ENCODE measurements at places on chromosomes 1 and 21.

- no peak for DNase-seq
Measured at GRCh38 chr1:226882631-226883409, 12.4 kb downstream of the PSEN2 start.

DNA sequence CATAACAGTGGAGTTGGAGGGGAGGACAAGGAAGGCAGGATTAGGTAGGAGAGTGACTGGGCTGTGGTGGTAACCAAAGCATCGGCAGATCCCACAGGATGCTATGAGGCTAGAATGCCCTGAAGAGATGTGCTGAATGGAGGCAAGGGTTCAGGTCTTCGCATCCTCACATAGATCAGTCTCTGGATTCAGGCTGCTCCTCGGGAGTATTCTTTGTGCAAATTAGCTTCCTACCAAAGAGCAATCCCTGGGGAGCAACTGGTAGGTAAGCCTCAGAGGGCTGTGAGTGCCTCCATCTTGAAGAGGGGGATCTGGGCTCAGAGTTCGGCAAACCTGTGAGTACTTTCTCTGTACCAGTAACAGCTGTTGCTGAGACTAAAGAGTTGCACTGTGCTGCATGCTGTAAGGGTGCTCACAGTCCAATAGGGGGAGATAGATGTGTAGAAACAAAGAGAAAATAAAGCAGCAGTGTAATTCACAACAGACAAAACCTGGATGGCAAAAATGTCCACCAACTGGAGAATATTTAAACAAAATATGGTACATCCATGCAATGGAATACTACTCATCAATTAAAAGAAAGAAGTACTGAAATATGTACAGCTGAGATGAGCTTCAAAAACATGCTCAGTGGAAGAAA lies 322.4 kb upstream of the DEPDC1 start:
- DNase-seq: no peak

GRCh38 chr1:60914982-60915381 lies 167.4 kb upstream of the NFIA start:
- no peak for DNase-seq

- no peak for DNase-seq
Measured at GRCh38 chr1:184759112-184759511, 4.5 kb upstream of the EDEM3 start.

- DNase-seq: no peak
Measured at GRCh38 chr1:15107058-15107687, 46.4 kb upstream of the TMEM51 start.

- DNase-seq: no peak
Measured at GRCh38 chr21:24781146-24781545, 826.1 kb downstream of the MRPL39 start.

DNA sequence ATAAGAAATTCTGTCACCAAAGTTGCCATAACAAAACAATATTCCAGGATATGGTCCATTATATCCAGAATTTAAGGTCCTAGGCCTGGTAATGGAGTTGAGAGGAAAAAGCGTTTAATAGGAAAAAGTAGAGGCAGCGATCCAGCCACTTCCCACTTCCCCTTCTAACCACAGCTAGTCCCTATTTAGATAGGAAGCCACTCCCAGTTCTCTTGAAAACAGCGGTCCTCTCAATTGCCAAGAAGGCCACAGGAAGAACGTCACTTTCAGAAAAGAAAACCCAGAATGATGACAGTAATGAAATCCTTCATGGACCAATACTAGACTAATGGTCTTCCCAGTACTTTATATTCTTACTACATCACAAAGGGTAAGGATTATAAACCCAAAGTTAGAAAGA lies 38.6 kb downstream of the ABL2 start:
- no peak for DNase-seq

- no peak for DNase-seq
Measured at GRCh38 chr1:230130172-230130944, 63.3 kb downstream of the GALNT2 start.

DNA sequence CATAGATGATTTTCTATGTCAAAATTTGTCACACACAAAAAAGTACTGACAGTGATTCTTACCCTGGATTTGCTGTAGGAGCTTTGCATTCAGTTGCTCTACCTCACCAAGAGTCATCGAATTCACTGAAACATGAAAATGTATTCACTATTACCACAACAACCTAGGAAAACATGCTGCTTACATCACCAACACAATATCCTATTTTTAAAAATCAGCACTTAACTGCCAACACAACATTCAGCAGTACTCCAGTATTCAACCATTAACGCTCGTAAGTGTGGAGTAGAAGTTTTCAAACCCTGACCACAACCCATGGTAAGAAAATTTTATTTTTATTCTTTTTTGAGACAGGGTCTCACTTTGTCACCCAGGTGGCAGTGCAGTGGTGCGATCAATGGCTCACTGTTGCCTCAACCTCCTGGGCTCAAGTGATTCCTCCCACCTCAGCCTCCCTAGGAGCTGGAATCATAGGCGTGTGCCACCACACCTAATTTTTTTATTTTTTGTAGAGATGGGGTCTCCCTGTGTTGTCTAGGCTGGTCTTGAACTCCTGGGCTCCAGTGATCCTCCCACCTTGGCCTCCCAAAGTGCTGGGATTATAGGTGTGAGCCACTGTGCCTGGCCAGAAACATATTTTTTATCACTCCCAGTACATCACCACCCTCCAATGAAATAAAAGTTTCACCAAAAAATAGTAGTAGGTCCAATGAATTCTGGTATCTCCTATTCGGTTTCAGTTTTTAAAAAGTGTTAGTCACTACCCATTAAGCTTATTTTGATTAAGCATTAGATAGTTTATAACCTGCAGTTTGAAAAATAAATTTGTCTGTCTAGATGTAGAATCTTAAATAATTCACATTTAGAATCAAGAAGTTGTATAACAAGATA lies 23.8 kb downstream of the C21orf91 start:
- DNase-seq: no peak

DNA sequence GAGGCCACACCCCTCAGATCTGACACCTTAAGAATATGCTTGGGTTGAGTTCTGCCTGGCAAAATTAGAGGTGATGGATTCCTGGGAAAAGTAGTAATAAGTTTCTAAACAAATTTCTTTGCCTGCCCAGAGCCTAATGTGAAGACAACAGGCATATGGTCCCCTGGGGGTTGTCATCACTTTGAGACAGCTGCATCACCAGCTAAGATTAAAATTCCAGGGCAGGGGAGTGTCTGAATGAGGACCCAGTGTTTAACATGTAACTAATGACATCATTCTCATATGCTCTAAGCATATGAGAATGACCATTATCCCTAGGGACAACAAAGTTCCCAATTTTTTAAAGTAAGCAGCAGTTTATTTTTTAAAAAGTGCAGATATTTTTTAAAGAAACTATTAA lies 432.2 kb downstream of the PCP4 start:
- no peak for DNase-seq

- DNase-seq: no peak
Measured at GRCh38 chr1:77282187-77282865, 507 bp downstream of the AK5 start.

DNA sequence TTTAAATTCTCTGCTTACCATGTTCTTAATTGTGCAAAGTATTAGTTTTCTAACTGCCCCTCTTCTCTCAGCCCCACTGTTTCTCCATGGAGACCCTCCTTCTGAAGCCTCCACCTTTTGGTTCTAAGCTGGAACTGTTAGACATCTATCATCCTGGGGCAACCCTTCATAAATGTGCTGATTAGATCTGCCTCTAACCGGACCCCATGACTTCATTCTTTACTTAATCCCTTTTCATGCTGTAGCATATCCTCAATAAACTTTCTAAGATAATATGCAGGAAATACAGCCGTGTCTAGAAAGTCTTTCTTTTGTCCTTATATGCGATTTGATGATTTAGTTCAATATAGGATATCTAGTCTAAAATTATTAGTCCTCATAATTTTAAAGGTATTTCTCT lies 1020.1 kb downstream of the ADGRL2 start:
- DNase-seq: no peak

GRCh38 chr1:162832470-162832869 lies 28.5 kb downstream of the CCDC190 start:
- DNase-seq: no peak

DNA sequence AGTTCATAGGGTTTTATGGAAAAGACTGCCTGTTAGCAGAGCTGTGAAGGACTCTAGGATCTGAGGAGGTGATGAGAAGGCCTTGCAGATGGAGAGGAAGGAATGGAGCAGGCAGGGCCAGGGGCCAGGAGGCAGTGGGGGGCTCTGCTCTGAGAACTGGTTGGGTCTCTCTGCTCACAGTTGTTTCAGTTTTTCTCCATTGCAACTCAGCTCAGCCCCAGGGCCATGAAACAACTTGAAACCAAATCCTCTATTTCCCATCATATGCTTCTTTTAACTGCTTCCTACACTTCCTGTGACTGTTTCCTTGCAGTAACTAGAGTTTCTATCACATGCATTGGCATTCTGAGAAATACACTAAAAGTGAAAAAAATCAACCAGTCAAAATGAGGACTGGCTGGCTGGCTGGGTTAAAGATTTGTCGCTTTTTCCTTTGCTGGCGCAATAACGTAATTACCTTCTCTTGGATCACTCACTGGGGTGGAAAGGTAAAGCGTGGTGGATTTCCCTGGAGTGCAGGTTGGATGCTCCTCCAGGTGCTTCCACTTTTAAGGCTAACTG lies 172.0 kb downstream of the CDC7 start:
- no peak for DNase-seq

DNA sequence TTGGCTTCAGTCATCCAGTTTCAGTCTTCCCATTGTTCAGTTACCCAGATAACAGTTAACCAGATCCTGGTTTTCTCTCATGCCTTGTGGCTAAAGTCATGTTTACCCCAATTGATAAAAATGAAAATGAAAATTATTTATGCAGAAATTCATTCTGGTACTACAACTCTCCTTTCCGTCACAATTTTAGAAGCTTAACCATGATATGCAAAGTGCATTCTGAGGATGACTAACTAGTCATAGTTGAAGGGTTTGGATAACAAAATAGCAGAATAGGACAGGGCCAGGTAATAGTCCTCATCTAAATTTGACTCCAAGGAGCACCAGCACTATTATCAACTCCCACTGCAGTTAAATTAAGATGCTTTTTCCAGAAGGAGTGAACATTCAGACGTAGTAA lies 94.7 kb downstream of the NTMT2 start:
- no peak for DNase-seq

DNA sequence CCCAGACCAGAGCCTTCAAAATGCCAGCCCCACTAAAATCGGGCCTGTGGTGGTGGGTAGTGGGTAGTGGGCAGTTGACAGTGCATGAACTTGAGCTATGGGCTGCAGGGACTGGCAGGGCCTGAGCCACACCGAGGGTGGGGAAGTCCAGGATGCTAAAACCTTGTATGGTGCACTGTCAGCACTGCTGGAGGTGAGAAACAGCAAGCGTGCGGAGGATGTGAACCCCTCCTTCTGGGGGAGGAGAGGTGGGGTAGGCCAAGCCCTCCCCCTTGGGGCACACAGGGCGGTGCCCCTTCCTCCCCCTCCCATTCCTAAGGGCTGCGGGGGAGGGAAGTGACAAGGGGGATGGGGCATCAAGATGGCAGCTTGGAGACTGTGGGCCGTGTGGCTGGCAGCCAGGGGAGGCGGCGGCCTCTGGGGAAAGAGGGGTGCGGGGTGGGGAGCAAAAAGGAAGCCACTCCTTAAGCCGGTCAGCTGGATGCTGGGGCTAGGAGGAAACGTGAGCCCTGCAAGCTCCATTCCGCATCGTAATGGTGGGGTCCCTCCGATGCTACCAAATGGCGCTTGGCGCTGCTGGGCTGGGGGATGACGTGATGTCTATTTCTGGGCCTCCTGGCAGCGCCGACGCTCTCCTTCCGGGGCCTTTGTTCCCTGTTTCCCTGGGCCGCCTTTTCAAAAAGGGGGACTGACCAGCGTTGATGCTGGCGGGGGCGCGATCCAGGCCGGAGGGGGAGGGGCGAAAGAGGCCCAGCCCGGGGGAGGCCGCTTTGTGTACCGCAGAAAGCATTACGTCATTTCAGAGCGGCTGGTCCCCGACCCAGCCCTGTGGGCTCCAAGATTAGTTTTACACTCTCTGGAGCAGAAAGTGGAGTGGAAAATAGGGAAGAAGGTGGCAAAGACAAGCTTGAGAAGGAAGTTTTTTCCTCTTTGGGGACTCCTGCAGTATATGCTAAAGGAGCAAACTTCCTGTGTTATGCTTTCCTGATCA lies 809 bp downstream of the SYT11 start:
- no peak for DNase-seq

DNA sequence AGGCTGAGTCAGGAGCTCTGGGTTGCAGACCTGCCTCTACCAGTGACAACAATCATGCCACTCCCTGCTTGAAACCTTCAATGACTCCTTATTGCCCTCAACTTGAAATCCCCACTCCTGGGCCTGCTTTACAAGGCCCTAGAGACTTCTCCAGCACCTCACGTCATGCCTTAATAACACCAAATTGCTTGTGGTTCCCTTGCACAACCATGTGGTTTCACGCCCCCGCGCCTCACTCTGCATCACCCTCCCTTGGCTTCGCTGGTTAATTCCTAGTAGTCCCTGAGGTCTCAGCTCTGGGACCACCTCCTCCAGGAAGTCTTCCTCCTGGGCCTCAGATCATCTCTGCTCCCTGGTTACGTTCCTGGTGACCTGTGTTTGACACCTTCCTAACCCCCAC lies 33.0 kb downstream of the EPHA2 start:
- DNase-seq: no peak

- DNase-seq: no peak
Measured at GRCh38 chr1:49424782-49425181, 599.0 kb downstream of the AGBL4 start.

DNA sequence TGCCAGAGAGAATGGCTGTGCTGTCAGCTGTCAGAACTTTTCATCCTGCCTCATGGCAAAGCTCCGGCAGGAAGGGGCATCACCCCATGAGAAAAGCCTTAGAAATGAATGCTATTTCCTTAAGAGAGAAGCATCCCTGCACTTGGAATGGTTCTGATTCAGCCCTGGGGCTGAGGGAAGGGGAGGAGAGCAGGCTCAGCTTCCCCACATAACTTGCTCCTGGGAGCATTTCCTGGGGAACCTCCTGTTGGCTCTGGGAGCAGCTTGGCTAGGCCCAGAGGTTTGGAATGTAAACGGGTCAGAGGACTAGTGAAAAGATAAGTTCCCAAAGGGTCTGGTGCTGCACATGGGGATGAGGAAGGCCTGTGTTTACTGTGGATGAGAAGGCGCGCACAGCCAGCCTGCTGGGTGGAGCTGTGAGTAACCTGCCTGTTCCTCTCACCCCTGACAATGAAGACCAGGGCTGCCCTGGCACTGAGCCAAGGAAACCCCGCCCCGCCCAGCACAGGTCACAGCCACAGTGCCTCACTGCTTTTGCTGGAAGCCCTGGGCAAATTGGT lies 5.0 kb downstream of the PRELP start:
- peak; percentile 10 for DNase-seq

Measured in hematopoietic multipotent progenitor cell treated with erythropoietin and hydrocortisone succinate and interleukin-3 and kit ligand, for 15 days (in vitro differentiated cells).